ENCODE measurements at places on chromosomes 5 and 9.

DNA sequence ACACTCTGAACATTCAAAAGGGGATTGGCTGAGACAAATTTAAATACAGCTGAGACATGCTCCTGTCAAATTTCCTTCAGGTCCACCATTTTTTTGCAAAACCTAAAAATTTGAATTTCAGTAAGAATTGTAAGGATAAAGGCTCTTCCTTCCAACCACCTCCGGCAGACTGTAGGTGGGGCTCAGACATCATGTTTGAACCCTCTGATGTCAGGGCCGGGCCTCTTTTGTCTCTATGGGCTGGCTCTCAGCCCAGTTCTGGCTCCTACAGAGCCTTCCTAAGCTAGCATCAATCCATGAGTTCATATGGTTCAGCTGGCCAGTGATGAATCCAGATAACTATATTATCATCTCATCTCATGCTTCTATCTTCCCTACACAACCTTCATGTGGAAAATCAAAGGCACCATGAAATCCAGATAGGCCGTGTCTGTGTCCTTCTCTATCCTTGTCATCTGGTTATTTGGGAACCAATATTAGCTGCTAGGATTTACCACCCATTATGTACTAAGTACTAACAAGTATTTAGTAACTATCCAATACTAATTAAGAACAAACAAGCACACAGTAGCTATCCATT, 44.2 kb downstream of the NIPSNAP3B start:
- no peak for DNase-seq

DNA sequence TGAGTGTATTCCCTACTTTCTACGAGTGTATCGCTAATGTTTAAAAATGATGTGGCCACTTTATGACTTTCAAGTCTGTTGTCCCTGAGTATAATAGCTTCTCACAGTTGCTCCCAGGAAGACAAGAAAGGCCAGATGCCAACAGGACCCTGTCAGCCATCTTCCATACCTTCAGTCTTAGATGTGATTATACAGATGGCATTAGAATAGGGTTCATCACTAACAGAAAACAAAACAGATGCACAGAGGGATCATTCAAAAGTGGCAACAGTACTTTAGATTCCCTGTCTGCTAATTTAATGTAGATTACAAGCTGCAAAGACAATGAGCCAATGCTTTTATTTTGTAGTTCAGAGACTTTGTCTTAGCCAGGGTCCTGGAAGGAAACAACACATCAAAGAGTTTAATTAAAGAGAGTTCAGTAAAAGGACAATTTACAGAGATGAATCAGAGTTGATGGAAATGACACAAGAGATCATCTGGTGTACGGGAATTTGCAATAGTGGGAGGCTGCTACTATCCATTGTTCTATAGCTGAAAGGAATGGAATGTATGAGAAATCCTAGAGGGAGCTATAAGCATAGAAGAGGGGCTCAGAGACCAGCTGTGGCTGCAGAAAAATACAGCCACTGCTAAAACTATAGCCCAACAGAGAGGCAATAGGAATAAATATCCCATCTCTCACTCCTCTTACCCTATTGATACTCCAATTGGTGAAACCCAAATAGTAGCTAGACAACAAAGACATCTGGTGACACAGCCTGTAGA, 393.7 kb upstream of the SMC2 start:
- no peak for DNase-seq

DNA sequence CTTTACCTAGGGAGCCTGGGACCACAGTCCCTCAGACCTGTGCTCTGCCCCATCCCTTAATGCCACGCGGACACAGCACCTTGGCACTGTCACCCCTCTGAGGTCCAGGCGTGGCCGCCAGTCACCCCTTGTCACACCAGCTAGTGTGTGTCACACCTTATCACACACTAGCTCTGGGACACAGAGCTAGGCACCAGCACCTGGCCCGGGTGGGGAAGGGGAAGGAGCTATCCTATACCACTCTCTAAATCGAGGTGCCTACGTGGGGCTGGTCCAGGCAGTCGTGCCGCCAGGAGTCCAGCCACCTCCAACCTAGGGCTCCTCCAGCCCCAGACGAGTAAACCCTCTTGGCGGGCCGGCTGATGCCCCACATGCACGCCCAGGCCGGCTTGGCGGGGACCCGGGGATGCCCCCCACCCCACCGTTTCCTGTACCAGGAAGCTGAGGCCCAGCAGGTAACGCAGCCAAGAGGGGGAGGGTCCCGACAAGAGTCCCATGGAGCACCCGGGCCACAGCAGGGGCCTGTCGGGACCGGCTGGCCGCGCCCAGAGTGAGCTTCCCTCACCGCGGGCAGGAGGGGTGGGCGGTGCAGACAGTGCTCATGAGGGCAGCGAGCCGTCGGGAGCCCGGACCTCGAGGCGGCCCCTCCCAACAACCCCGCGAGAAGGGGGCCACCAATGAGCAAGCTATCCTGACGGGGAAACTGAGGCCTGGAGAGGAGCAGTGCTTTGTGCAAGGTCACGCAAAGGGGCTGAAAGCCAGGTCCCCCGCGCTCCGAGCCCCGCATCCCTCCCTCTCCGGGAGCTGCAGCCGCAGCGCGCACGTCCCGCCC, 550 bp downstream of the CORO2A start:
- no peak for DNase-seq

- no peak for DNase-seq
These were observed 57.3 kb downstream of the ARSB start for GRCh38 chr5:78927657-78928282.

GRCh38 chr9:14868772-14869583, 41.2 kb downstream of the FREM1 start:
- no peak for DNase-seq

DNA sequence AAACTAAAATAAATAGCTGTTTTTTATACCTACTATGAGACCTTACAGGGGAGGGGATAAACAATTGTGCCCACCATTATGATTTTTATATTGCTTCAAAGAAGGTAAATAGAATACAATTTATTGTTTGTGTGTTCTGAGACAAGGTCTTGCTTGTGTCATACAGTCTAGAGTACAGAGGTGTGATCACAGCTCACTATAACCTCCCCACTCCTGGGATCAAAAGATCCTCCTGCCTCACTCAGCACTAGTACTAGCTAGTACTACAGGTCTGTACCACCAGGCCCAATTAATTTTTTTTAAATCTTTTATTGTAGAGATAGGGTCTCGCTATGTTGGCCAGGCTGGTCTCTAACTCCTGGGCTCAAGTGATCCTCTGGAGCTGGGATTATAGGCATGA, 11.3 kb downstream of the TLE1 start:
- DNase-seq = no peak

DNA sequence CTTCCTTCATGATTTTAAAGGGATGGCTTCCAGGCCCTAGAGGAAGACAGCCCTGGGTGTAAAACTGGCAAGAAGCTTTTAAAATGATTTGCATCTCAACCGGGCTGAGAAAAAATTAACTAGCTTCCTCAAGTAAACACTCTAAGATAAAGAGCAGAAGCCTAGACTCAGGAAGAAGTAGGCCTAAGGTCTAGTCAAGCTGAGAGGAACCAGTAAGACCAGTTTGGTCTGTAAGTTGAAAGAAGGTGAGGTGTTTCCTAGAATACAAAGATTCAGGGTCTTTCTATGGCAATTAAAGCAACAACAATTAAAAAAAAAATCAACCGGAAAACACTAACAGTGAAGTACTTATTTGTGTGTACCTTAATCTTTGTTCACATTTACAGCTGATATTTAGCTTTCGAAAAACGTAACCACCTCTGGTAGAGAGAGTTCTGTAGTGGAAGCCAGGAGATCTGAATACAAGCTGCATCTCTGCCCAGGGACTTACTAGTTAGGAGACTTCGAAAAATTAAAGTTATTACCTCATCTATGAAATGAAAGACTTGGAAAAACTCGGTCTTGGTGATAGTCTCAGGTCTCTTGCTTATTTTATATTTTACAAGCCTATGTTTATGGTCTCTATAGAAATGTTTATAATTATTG, 75.7 kb downstream of the TUSC1 start:
- DNase-seq = no peak

DNA sequence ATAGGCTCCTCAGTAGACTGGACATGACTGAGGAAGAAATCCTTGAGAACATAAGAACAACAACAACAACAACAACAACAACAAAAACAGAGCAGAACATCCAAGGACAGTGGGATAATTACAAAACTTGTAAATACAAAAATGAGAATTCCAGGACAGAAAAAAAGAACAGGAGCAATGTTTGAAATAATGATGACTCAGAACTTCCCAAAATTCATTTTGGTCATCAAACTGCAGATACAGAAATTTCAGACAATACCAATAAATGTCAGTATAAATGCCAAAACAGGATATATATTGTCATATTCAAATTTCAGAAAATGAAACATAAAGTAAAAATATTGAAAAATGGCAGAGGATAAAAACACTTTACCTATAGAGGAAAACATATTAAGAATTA, 259.0 kb downstream of the TRIM36 start:
- no peak for DNase-seq

GRCh38 chr5:7500256-7500655, 104.3 kb downstream of the ADCY2 start:
- DNase-seq = no peak

- no peak for DNase-seq
These were observed 5.0 kb downstream of the JADE2 start for GRCh38 chr5:134530301-134531077.

DNA sequence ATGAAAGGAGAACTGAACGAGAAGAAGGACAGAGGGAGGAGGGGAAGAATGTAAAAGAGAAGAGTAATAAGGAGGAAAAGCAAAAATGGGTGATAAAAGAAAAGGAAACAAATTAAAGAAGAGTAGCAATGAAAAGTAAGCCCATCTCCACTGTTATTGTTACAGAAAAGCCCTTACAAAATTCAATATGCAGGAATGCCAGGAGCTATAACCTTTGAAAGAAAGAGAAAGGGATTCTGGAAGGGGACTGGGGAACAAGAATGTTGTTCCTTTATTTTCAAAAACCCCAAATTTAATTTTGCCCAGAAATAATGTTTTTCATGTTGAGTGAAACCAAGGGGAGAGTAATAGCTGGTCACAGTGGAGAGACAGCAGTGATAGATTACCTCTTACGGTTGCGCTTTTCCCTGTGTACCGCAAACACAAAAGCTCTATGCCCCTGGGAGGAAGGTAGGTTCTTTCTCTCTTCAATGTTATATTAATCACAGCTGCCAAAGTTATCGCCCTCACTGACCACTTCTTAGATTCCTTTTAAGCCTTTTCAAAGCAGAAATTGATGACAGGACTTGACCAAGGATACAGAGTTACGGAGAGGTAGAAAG, 86.7 kb downstream of the BRINP1 start:
- no peak for DNase-seq

DNA sequence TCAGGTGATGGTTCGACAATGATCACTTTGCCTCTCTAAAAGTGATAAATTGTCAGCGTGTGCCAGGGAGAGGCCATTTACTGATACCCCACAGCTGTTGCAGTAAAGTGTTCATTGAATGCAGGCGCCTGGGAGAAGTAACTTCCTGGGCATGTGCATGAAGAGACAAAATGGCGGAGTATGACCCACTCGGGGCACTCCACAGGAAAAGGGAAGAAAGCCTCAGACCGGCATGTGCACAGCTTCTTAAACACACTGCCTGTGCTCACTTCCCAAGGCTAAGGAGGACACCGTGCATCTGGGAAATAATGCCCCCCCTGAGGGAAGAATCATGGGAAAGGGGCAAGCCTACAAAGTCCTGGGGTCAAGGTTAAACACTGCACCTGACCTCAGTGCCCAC, 329.5 kb downstream of the ICE1 start:
- DNase-seq = no peak

GRCh38 chr9:22237497-22238363, 208.9 kb upstream of the DMRTA1 start:
- DNase-seq = no peak

DNA sequence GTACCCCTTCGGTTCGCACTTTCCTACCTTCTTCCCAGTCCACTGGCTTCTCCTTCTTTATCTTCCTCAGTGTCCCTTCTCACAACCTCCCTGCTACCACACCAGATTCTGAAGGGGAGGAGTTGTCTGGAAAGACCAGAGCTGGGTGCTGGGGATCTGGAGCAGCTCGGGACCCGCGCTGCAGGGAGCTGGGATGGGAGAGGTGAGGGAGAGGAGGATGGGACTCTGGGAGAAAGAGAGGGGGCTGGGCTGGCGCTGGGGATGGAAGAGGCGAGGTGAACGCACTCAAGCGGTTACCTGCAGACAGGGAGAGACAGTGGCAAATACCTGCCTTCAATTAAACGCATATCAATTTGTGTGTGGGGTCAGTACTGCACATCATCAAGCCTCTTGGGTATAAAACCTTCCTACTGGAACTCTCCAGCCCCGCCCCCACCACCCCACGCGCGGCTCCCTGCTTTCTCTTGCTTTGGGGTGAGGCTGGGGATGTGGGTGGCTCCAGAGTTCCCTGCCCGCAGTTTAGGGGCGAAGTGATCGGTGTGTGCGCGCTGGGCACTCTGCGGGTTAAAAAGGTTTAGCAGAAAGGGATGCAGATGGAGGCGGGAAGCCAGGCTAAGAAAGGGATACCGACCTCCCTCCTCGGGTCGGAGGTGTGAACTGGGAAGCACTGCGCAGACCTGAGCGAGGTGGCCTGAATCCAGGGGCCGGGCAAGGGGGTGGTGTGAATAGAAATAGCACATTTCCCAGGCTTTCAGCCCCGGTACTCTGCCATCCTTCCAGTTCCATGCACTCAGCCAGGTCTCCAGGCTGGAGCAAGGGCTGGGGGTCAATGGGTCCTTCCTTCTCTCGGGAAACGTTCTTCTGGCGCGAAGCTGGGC, 977 bp upstream of the PAM start:
- no peak for DNase-seq

DNA sequence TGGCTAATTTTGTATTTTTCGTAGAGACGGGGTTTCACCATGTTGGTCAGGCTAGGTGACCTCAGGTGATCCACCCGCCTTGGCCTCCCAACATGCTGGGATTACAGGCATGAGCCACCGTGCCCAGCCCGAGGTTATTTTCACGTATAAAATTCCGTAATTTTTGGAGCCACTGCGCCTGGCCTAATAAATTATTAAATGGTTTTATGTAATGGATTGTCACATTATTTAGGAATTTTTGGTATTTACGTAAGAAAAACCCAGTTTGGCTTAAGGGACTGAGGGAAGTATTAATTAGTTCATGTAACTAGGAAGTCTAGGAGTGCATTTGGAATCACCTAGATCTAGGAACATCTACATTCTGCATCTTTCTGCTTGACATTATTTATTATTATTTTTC, 8.3 kb downstream of the GLE1 start:
- DNase-seq = no peak

GRCh38 chr5:25539536-25539935, 894.8 kb upstream of the CDH10 start:
- DNase-seq = no peak

DNA sequence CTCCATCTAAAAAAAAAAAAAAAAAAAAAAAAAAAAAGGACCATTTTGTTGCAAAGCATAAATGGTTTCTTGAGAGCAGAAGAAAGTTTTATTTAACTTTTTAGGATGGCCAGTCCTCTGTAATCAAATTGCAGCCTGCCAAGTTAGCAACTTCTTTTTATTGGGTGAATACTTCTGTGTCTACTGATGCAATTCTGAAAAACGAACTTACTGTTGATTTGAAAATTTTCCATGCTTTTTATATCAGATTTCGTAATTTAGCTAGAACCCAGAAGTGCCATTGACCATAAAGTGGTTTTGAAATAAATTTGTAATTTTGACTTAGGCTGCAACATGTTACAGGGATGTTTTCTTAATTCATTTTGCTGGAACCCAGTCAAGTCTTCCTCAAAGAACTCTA, 269.1 kb upstream of the ACTBL2 start:
- no peak for DNase-seq

All from cortex of kidney (tissue), 1 donor.